ENCODE measurements at places on chromosomes 4 and X. TPM values are rescaled to one million over a fixed set of nuclear protein-coding genes. Genes with fewer than 3 reads are reported as not detected.
A peak's percentile ranks its signal among the peaks of the same experiment; 100 is the strongest.

DNA sequence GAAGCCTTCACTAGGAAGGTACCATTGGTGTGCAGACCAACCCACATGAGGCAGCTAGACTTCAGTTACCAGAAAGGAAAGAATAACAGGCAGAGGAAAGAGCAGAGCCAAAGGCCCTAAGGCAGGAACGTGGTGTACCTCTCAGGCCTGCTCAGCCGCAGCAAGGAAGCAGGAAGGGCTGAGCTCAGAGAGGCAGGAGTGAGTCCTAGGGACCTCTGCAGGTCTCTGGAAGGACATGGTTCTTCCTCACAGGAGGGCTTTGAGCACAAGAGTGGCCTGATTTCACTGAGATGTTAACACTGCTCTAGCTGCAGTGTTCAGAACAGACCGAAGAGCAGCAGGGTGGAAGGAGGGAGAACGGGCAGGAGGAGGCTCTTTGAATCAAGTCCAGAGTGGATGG, 124.6 kb downstream of the DCHS2 start:
- DNase-seq = no peak

GRCh38 chrX:150229030-150229429, 134.1 kb upstream of the MAMLD1 start:
- DNase-seq = no peak

Gene CDKL2
- 0.17 TPM for polyA plus RNA-seq

Gene SCML2
- 4.4 TPM for polyA plus RNA-seq

Gene ITM2A
- polyA plus RNA-seq = 57.4 TPM

DNA sequence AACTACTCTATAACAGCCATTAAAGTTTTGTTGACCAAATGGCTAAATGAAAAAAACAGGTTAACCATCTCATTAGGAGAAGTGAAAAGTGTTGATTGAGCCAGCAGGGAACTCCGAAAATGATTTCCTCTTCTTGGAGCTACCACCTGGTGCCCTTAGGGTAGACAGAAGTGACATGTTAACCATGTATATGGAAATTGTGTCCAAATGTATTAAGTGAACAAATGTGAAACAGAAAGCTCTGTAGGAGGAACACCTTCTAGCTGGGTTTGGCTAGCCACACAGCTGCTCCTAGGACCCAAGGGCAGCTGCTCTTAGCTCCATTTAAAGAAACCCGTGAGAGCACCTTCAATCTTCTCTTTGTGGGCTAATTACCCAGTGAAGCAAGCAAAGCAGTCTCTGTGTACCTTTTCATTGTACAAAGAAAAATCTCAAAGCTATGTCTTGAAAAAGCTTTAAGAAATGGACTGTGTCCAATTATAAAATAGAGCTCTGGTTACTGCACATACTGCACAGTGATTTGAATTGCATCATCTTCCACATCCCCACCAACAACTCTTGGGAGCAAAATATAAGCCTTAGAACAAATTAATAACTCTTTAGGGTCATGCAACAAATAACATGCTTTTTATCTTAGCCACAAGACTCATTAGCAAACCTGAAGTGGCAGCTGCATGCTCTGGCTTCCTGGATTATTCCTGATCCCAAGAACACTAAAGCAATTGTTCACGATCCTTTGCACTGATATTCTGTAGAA, 59.2 kb upstream of the PARM1 start:
- DNase-seq = peak; percentile 58

- DNase-seq = no peak
These were observed 1.1 kb downstream of the TIMP1 start for GRCh38 chrX:47583240-47583861.

GRCh38 chr4:174423257-174423944, 98.9 kb downstream of the HPGD start:
- no peak for DNase-seq

DNA sequence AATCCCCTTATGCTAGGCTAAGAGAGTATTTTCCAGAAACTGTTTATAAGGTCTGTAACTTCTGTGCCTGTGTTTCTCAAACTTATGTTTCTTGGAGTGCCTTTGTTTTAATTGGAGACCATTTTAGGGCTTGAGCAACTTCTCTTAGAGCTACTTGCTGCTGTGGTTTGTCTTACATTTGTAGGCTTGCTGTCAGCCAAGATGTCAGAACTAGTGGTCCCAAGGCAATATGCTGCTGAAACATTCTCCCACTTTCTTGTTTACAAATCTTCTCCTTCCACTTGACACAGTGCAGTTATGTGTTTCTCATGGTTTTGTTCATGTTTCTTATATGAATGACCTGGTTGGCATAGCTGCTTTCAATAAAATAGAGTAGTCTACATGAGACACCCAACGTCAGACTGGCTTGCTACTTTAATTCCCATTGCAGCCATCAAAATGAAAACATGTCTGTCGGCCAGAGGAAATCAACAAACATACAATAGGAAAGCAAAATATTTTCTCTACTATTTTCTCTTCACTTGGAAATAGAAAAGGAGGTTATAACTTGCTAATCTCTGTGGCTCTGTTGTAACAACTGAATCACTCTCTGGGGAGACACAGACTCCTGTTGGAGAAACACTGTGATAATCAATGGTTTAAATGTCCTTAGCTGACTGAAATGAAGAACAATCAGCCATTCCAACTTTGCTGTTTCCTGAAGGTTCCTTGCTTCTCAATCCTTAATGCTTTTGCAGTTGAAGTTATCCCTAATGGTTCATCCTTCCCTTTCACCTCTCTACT, 426.4 kb downstream of the PDGFC start:
- DNase-seq = no peak

Data from GM12878 (cell line).